AML-193 (cell line): ENCODE measurements at places on chromosomes 4 and X.

DNA sequence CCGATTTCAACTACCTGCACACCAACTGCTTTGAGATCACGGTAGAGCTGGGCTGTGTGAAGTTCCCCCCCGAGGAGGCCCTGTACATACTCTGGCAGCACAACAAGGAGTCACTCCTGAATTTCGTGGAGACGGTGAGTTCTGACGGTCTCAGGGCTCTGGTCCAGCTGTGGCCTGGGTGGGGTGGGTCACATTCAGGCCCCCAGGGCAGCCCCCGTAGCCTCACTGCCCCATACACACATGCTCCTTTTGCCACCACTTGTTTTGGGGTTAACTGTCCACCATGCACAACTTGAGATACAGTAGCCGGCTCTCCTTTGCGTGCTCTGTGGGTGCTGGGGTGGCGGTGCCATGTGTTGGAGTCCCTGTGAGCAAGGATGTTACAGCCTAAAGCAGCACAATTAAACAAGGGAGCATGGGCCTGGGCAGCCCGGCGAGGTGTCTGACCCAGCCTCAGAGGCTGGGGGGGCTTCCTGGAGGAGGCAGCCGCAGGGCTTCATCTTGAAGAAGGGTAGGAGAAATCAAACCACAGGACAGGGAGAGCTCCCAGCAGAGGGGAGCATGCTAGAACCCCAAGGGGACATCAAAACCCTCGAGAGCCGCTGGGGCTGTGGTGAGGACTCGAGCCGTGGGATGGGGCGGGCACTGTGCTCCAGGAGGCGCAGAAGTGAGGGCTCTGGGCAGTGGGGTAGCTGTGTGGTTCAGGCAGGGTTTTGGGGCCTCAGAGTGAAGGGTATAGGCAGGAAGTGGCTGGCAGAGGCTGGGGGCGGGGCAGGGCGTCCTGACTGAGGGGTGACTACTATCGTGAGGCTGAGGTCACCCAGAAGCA lies 22.0 kb downstream of the CPZ start:
- DNase-seq: no peak

- no peak for DNase-seq
Observed at GRCh38 chr4:139568206-139568955, 12.4 kb upstream of the SETD7 start.

GRCh38 chrX:152927858-152928760 lies 30.2 kb downstream of the ZNF185 start:
- no peak for DNase-seq

DNA sequence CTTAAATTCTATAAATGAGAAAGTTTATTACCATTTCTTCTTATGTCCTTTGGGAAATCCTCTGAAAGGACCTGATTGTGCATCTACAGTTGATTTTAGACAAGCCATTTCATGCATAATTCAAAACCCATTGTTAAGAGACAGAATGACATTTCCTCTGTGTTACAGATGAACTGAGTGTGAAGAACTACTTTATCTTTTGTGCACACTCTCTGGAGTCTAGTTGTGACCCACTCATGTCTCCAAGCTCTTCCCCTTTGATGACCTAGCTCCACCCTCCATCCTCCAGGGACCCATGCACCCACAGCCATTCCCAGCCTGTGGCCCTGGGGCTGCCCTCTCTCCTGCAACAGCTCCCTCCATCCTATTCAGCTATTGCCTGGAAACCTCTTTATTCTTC lies 57.5 kb upstream of the BMPR1B start:
- DNase-seq: no peak

- DNase-seq: no peak
Observed at GRCh38 chrX:121569609-121570008, 522.2 kb downstream of the GLUD2 start.

DNA sequence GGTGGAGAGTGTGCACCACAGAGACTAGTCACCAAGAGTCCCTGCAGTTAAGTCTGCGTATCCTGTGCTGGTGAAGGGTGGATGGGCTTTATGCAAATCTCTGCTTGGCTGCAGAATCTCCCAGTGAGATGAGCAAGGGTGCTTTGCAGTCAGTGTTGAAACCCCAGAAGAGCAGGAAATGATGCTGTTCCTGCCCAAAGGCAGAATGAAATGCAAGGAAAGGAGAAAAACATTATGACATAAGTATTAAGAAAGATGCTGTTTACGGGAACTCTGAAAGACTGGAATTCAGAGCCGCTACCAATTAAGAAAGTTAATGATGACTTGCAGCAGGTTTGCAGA lies 25.4 kb upstream of the ACSL1 start:
- peak; percentile 84 for DNase-seq

- DNase-seq: no peak
Observed at GRCh38 chrX:644304-645281, 14.0 kb downstream of the SHOX start.

DNA sequence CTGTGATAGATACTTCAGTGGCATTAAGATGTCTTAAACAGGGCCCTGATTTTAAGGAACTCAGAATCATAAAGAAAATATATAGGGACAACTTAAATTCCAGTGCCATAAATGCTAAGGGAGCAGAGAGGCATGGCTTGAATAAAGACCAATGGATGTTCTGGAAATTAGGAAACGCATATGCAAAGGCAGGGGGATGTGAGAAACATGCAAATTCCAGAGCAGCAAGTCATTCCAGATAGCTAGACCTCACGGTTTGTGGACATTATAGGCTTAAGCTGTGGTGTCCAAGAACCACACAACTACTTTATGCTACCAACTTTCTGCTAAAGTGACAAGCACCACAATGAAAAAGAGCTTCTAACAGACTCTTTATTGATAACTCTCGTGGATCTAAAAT lies 132.6 kb upstream of the ANK2 start:
- DNase-seq: no peak

DNA sequence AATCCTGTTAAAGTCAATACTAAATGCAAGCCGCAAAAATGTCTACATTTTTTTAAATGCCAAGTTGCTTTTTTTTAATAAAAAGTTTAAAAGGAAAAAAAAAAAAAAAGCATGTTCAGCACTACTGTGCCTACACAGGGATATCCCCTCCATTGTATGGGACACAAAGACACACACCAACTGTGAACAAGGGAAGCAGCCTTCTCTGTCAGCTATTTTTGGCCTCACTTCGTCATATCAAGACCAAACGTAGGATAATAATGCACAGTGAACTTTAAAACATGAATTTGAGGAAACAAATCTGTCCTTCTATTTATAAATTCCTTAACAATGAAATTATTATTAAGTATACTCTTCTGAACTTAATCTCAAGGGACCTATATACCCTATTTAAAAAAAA lies 4.4 kb downstream of the FBXW7 start:
- DNase-seq: no peak

DNA sequence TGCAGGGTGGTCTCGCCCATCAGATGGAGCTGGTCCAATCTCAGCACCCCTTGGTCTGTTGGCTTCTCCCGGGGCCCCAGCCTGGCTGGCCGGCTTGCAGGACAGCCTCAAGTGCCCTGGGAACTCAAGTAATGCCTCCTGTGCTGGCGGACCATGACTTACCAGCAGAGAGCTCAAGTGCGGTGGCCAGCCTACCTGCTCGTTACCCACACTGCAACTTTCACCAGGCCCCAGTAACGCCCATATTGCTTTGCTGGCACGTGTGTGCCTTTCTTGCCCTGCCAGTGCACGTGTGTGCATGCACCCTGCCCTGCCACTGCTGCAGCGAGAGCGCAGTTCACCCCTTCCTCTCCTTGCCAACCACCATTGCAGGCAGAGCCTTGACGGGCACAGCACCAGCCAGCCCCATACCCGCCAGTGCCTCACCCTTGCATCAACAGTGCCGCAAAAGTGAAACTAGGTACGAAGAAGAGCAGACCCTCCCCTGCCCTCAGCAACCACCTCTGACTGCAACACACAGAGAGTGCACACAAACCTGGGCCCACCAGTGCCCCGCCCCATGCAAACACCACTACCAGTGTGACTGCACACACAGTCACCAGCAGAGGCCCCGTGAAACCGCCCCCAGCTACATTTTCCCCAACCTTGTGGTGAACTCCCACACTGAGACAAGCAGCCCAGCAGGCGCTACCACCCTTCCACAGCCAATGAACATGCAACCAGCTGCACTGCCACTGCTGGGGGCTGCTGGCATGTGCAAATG lies 88.9 kb upstream of the POU3F4 start:
- no peak for DNase-seq

DNA sequence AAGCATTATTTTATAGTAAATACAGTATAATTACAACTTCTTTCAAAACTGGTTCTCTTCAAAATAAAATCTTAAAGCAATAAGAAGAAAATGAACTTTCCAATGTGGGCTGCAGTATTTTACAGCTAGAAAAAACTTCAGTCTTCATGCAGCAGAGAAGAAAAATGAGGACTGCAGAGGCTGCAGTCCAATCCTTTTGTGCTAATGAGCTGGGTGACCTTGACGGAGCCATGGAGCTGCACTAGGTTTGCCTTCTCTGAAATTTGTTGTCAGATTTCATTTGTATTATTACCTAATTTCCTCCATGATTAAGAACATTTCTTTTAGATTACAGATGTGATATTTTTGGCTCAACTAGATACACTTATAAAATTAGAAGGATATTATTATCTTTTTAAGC lies 245.2 kb upstream of the ADAMTS3 start:
- no peak for DNase-seq

- no peak for DNase-seq
Observed at GRCh38 chr4:155929833-155930232, 23.8 kb downstream of the CTSO start.

DNA sequence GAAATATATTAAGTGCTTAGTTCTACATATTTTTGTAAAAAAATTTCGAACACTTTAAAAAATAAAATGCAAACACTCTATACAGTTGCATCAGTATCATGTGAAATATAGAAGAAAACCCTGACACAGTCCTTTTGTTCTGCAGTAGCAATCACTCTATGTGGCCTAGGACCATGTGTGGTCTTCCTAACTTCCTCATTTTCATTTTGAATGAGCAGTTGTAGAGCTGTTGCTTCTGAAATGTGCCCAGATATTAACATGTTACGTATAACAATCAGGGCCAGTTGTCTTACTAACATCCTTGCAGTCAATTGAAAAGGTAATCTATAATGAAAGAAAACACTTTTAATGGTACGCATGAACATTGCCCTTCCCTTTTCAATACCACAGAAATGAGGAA lies 107.9 kb downstream of the ZNF827 start:
- DNase-seq: no peak

- no peak for DNase-seq
Observed at GRCh38 chr4:13547485-13548041, 3.3 kb upstream of the NKX3-2 start.

GRCh38 chrX:50825825-50826224 lies 11.8 kb upstream of the SHROOM4 start:
- DNase-seq: no peak

- no peak for DNase-seq
Observed at GRCh38 chr4:162770761-162771490, 395.8 kb downstream of the NAF1 start.

DNA sequence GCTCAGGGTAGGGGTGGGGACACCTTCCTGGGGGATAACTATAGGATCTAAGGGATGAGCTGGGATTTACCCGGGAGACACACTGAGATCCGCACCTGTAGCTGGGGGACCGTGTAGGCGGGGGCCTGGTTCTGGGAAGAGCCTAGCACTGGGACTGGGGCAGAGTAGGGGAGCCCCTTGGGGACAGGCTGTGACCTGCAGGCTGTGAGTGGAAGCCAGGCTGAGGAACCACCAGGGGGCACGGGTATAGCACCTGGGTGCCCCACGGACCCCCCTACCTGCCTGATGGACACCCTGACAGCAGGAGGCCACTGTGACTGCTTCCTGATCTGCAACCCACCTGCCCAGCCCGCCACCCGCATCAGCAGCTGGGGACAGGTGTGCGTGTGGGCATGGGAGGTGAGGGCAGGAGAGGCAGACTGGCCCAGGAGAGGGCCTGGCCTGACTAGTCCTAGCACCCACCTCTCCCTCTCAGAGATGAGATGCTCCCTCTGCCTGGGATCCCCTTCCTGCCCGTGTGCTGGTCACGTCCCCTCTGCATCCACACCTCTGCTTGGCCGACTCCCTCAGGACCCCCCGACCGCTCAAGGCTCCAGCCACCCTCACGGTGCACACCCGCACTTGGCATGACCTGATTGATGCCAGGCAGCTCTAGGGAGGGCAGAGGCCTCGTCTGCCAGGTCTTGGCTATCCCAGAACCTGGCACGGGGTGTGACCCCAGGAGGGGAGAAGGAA lies 94.2 kb upstream of the NKX1-1 start:
- no peak for DNase-seq

GRCh38 chr4:70703619-70704214 lies 15.4 kb downstream of the UTP3 start:
- no peak for DNase-seq

- DNase-seq: no peak
Observed at GRCh38 chr4:156291317-156291716, 337.7 kb upstream of the CTSO start.

GRCh38 chrX:70033348-70034051 lies 16.2 kb downstream of the AWAT2 start:
- peak; percentile 15 for DNase-seq

- peak; percentile 45 for DNase-seq
Observed at GRCh38 chr4:159455675-159456237, 352.9 kb downstream of the RAPGEF2 start.

GRCh38 chr4:135338181-135338580 lies 1136.6 kb upstream of the PABPC4L start:
- DNase-seq: no peak
